ENCODE measurements at places on chromosomes 5 and 9. TPM values are rescaled to one million over a fixed set of nuclear protein-coding genes. Genes with fewer than 3 reads are reported as not detected.

- no peaks in the 10 kb centered on the region for H3K27me3 ChIP-seq
- no peak overlapping the region for H3K27ac ChIP-seq
- no peak overlapping the region for H3K4me3 ChIP-seq
- no peaks in the 10 kb centered on the region for H3K36me3 ChIP-seq
Measured at GRCh38 chr5:89041249-89041779, 158.3 kb upstream of the MEF2C start.

DNA sequence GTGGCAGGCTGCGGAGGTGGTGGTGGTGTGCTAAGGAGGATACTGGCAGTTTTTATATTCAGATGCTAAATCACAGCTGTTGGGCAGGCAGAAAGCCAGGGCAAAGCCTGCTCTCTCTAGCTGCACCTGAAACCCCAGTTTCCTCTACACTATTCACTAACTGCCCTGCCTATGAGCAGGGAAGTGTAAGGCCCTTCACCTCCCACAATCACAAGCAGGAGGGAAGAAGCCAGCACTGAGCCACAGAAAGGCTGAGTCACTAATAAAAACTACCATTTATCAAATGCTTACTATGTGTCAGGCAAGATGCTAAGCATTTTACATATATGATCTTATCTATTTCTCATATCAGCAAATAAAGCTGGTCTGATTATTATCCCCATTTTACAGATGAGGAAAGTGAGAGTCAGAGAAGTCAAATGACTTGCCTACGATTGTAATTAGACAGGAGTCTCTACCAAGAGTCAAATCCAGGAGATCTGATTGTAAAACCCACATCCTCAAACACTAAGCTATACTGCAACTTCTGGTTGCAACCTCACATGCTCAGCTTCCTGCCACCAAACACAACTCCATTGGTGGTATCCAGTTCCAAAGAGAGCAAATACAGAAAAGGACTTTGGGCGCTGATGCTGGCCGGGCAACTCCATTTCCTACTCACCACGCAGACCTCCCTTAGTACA is 17.7 kb upstream of the IL6ST start:
- peaks cover 16% of the 10 kb centered on the region for H3K4me1 ChIP-seq
- H3K36me3 ChIP-seq, result no peaks in the 10 kb centered on the region
- H3K27ac ChIP-seq, result peak overlapping the region; percentile 83

- H3K27ac ChIP-seq, result no peak overlapping the region
- DNase-seq, result no peak
- no peaks in the 10 kb centered on the region for H3K36me3 ChIP-seq
- H3K4me3 ChIP-seq, result no peak overlapping the region
Measured at GRCh38 chr9:97562542-97562941, 61.1 kb downstream of the TMOD1 start.

- peaks cover 15% of the 10 kb centered on the region for H3K4me1 ChIP-seq
- no peaks in the 10 kb centered on the region for H3K36me3 ChIP-seq
- peaks cover 5% of the 10 kb centered on the region for H3K27me3 ChIP-seq
- H3K27ac ChIP-seq, result no peak overlapping the region
- DNase-seq, result no peak
- H3K4me3 ChIP-seq, result no peak overlapping the region
Measured at GRCh38 chr5:39164529-39165402, 54.6 kb downstream of the FYB1 start.

GRCh38 chr9:136847826-136848392 is 1.3 kb upstream of the PHPT1 start:
- peak overlapping the region; percentile 91 for H3K4me3 ChIP-seq
- H3K36me3 ChIP-seq, result peaks cover 15% of the 10 kb centered on the region
- peaks cover 13% of the 10 kb centered on the region for H3K4me1 ChIP-seq
- DNase-seq, result peak; percentile 98
- H3K27me3 ChIP-seq, result peaks cover 16% of the 10 kb centered on the region
- peak overlapping the region; percentile 37 for H3K27ac ChIP-seq

- no peaks in the 10 kb centered on the region for H3K36me3 ChIP-seq
- peaks cover 10% of the 10 kb centered on the region for H3K4me1 ChIP-seq
- peak overlapping the region; percentile 65 for H3K27ac ChIP-seq
- H3K27me3 ChIP-seq, result no peaks in the 10 kb centered on the region
- H3K4me3 ChIP-seq, result no peak overlapping the region
Measured at GRCh38 chr5:41414598-41414997, 95.8 kb downstream of the PLCXD3 start.

TPPP gene
- not detected for total RNA-seq

IL33 gene
- total RNA-seq, result under 0.01 TPM
